ENCODE measurements at places on chromosomes 6 and 20. TPM values are rescaled to one million over a fixed set of nuclear protein-coding genes. Genes with fewer than 3 reads are reported as not detected.

The DDX43 gene
- 0.37 TPM for total RNA-seq

The C6orf58 gene
- total RNA-seq, result not detected

The BPIFB4 gene
- not detected for total RNA-seq

The BTN1A1 gene
- not detected for total RNA-seq

The FRMD1 gene
- not detected for total RNA-seq

The PTPRT gene
- total RNA-seq, result 0.25 TPM

The WFDC10B gene
- not detected for total RNA-seq

The REM1 gene
- total RNA-seq, result 1.5 TPM

The SLC17A3 gene
- total RNA-seq, result not detected
